Glomerular endothelial cell (primary cell): ENCODE measurements at places on chromosomes 1 and 21.

- DNase-seq = no peak
Measured at GRCh38 chr1:72284084-72284347, 1.7 kb upstream of the NEGR1 start.

DNA sequence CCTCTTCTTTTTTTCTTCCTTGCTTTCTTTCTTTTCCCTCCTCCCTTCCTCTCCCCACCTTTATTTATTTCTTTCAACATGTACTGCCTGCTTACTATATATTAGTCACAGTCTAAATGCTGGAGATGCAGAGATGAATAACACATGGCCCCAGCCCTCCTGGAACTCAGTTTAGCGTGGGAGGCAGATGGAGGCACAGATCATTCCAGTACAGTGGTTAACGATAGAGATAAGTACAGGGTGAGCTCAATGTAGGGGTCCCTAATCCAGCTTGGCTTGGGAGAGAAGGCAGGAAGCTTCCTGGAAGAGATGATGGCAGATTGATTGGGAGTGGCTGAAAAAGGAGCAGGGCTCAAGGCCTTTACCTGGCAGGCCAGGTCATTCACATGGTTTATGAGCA lies 55.6 kb upstream of the PPP2R5A start:
- no peak for DNase-seq

DNA sequence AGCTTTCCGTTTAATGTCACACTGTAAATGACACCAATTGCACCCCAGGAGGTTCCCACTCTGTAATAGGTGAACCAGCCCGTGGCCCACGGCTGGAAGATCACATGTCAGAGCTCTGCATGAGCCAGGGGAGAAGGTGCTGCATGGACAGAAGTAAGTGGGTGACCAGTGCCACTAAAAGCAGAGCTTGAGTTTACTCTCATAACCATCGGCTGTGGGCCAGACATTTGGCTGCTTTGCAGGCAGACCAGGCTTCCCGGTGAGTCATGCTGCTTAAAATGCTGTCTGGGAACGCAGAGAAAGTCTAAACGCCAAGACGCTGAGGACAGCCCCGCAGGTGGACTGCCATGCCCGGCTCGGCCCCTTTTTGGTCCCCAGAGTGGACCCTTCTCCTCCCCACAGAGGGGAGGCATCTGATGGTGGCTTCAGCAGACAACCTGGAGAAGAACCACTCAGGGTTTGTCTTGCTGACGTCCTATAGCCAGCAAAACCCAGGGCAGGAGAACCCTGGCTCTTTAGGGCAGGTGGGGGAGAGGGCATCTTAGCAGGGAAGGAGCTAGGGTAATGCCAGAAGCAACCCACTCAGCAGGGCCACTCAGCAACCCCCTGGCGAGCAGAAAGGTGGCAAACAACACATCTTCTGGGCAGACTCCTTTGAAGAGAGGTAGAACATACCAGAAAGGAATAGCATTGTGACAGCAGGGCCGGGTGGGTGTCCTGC lies 7.3 kb downstream of the KIAA2013 start:
- DNase-seq = no peak

DNA sequence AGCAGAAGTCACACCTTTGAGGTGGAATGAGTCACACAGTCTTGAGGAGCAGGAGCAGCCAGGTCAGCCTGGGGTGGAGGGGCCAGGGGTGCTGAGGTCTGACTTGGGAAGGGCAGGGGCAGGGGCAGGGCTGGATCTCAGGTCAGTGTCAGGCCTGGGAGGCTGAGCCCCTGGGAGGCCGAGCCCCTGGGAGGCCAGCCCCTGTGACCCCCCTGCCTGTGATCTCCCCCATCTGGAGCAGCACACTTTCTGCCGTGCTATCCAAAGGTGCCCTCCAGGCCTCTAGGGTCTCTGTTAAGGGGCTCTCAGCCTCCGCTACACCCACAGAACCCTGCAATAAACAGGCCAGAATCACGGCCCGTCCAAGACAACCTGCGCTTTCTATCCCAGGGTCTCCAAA lies 36.9 kb upstream of the AJAP1 start:
- no peak for DNase-seq

- no peak for DNase-seq
Measured at GRCh38 chr1:232105561-232105960, 479.0 kb downstream of the DISC1 start.

DNA sequence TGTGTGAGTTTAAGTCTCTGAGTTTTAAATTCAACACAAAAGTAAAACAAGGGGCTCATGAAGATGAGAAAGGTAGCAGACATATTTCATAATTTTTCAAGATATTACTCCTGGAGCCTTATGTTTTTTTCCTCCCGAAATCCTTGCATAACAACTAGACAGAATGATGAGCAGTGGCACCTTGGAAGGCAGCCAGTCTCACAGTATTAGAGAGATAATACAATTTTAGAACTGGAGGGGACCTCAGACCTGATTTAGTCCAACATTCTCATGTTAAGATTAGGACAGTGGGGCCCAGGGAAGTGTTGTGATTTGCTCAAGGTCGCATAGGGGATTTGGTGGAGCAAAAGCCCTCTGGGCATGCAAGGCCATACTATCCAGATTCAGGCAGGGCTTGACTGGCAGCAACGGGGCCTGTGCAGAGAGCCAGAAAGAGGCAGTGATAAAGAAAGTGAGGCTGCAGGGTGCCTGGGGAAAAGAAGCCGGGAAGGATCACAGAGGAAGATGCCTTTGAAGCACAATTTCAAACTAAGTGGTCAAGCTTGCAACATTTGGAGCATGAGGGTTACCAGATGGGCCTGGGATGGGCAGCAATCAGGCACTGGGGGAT lies 31.4 kb upstream of the BCL9 start:
- DNase-seq = no peak

DNA sequence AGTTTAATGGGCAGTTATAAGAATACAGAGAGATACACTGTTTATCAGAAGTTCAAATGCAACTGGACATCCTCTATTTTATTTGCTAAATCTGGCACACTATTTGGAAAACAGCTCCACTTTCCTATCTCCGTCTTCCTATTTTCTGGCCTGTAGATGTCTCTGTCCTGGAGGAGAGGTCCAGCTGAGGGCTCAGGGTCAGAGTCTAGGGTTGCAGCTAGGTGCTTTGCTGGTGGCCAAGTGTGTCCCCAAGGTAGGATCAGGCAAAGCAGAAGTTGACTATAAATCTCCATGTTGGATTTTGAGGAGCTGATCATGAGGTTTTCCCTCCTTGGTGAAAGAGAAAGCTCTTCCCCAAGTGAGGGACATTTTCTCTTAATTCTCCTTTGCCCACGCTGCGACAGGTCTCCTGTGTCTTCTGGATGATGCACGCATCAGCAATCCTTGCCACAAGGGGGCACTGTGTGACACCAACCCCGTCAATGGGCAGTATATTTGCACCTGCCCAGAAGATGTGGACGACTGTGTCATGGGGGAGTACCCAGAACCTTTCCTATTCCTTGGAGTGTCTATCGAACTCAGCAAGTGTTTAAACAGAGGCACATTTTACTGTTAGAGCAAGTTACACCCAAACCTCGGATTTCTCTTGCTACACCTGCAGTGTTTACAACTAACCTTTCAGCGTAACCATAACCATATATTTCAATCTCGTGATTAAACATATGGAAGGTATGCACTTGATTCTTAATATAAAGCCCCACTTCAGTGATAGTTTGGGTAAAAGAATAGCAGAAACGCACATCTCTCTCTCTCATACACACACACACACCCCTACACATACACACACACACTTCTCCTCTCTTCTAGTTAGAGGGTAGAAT lies 10.2 kb downstream of the ADAM30 start:
- no peak for DNase-seq

DNA sequence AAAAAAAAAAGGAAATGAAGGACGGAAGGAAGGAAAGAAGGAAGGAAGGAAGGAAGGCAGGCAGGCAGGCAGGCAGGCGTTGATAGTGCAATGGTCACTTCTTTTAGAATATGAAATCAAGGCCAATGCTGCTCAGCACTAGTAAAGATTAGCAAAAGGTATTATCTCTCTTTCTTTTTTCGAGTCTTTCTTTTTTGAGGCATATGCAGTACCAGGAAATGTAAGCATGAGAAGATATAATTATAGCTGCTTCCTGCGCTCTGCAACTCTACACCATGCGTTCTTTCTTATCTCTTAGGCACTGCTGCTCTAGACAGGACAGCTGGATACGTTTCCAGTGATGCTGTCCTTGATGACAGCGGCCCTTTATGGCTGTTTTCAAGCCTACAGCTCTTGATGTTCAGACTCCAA lies 1512.5 kb upstream of the B3GALT2 start:
- DNase-seq = no peak

DNA sequence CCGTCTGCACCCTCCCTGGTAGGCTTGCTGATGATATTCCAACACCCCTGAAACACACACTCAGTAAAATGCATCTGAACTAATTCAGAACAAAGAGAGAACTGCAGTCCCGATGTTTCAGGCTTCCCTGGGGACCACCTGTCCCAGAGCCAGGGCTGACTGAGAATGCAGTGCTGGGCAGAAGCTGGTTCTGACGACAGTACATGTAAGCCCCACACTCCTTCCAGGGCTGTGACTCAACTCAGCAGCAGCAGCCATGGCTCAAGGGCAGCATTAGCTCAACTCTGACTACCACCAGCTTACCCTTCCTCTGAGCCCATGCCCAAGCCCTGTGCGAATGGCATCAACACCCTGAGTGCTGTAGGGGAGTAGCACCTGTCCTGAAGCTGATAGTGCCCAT lies 56.4 kb upstream of the SIPA1L2 start:
- no peak for DNase-seq

DNA sequence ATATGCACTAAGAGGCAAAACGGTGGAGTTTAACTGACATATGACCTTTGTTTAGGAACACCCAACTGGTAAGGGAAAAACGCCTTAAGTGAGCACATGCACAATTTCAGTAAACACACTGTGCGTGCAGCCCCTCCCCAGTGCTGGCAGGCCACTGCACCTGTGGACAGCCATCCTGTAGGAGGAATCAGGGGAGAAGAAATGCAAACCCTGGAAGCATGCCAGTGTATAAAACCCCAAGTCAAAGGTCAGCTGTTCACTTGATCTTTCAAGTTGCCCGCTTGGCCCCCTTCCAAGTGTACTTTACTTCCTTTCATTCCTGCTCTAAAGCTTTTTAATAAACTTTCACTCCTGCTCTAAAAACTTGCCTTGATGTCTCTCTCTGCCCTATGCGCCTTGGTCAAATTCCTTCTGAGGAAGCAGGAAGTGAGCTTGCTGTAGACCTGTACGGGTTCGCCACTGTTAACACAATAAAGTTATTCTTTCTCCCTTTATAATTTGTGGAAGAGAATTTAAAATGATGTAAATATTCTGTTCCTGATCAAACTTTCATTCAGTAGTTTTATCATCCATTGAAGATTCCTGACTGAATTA lies 31.8 kb downstream of the USP25 start:
- no peak for DNase-seq

- no peak for DNase-seq
Measured at GRCh38 chr1:241536304-241536703, 4.1 kb downstream of the KMO start.

DNA sequence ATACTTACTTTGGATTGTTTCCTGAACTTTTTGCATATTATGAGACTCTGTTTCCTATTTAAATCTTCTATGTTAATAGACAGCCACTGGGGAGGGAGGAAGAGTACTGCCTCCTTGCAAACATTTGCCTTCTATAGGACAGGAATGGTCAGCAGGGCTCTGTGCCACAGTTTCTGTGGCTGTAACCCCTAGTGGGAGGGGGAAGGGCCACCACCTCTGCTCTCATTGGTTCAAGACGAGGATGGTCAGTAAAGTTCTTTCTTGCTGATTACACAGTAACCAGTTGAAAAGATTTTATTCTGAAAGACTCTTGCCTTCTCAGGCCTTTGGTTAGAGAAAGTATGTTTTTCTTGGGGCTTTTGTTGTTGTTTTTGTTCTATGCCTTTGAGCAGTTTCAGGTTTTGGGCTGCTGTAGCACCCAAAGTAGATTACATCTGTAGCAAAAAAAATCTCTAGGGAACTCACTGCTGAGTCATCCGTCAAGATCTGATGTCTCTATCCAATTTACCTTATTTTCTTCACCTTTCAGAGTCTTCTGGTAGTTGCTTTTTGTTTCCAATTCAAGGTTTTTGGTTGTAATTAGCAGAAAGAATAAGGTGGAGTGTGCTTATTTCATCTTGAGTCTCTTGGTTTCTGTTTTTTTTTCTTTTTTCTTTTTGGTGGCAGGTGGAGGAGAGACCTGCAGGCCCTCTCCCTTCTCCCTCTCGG lies 23.1 kb downstream of the SLC35A3 start:
- DNase-seq = no peak

GRCh38 chr21:45538381-45539045 lies 3.7 kb downstream of the SLC19A1 start:
- no peak for DNase-seq

GRCh38 chr1:181931873-181932272 lies 129.6 kb downstream of the ZNF648 start:
- DNase-seq = no peak

GRCh38 chr1:185574139-185574875 lies 159.9 kb upstream of the HMCN1 start:
- no peak for DNase-seq

- DNase-seq = no peak
Measured at GRCh38 chr1:31886866-31887265, 51.3 kb downstream of the PTP4A2 start.

DNA sequence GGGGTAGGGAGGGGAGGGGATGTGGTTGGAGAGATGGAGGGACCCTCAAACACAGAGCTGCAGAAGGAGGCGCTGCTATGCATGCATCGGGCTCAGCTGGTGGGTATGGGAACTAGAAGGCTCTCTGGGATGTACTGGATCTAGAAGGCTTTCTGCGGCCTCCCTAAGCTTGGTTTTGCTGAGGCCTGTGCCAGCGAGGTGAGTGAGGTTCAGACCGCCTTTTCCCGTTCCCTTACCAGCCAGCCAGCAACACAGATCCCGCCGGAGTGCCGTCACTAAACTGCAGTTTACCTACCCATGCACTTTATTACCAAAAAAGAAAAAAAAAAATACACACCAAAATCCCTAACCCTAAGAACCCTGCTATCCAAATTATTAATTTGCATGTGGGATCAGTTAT lies 180.2 kb downstream of the PRDM16 start:
- DNase-seq = no peak

- no peak for DNase-seq
Measured at GRCh38 chr1:154839691-154840090, 30.4 kb downstream of the KCNN3 start.

- no peak for DNase-seq
Measured at GRCh38 chr1:158691907-158692306, 5.4 kb upstream of the SPTA1 start.

DNA sequence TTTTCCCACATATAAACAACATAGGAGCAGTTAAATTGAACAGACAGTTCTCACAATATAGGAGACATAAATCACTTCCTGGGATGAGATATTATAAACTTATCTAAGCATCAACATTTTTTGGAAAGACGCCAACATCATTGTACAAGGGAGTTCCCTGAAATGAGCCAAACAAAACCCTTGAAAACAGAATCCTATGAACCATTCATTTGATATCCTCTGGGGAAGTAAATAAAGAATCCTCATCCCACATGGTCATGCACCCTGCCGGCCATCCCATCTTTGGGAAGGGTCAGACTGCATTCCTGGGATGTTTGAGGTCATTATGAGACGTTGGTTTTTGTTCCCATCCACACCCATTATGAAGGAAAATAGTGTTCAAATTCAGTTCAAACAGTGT lies 111.8 kb upstream of the USP25 start:
- DNase-seq = no peak
